ENCODE measurements at places on chromosomes 6 and 20. TPM values are rescaled to one million over a fixed set of nuclear protein-coding genes. Genes with fewer than 3 reads are reported as not detected.

GRCh38 chr6:95243053-95243452 is 334.3 kb upstream of the MANEA start:
- no peak overlapping the region for H3K4me3 ChIP-seq
- DNase-seq = peak; percentile 36
- no peak overlapping the region for H3K27ac ChIP-seq

MRAP2 gene
- total RNA-seq = under 0.01 TPM

LAMP5 gene
- total RNA-seq = under 0.01 TPM

- no peak overlapping the region for H3K27ac ChIP-seq
- H3K36me3 ChIP-seq = peaks cover 1% of the 10 kb centered on the region
- no peaks in the 10 kb centered on the region for H3K27me3 ChIP-seq
These were observed 97.5 kb downstream of the FOXO3 start for GRCh38 chr6:108658174-108658573.

DNA sequence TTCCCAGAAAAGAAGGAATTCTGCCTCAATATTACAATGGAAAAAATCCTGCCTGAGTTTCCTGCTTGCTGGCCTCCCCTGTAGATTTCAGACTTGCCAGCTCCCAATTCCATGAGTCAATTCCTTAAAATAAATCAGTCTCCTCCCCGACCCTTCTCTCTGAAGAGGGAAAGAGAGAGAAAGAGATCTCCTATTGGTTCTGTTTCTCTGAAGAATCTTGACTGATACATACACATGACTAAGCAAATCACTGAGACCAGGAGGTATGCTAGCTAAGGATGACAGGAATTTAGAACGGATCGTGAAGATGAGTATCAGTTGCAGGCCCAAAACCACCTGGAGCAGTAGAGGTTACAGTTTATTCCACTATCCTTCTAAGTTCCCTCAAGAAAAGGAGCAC is 11.3 kb upstream of the RBM24 start:
- H3K36me3 ChIP-seq = no peaks in the 10 kb centered on the region
- DNase-seq = peak; percentile 76
- H3K27ac ChIP-seq = no peak overlapping the region
- peaks cover 12% of the 10 kb centered on the region for H3K4me1 ChIP-seq
- no peak overlapping the region for H3K4me3 ChIP-seq

HTR1B gene
- under 0.01 TPM for total RNA-seq

DNA sequence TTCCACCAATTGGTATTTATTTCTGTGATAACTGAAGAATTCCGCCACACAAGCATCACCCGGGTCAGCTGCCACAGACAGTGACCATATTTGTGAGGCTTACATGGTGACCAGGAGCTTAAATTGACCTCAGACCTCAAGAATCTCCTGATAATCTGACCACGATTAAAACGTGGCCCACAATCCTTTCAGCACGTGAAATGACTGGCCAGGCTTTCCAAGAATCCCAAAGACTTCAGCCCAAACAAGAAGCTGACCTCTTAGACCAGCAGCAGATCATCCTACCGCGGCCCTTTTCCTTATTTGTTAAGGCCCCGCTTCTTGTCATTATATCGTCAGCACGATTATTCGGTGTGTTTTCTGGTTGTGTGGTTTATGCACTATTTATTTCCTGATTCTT is 45.6 kb upstream of the CD93 start:
- no peaks in the 10 kb centered on the region for H3K27me3 ChIP-seq
- no peaks in the 10 kb centered on the region for H3K36me3 ChIP-seq
- no peak overlapping the region for H3K4me3 ChIP-seq
- H3K4me1 ChIP-seq = no peaks in the 10 kb centered on the region
- DNase-seq = no peak
- no peak overlapping the region for H3K27ac ChIP-seq

DNA sequence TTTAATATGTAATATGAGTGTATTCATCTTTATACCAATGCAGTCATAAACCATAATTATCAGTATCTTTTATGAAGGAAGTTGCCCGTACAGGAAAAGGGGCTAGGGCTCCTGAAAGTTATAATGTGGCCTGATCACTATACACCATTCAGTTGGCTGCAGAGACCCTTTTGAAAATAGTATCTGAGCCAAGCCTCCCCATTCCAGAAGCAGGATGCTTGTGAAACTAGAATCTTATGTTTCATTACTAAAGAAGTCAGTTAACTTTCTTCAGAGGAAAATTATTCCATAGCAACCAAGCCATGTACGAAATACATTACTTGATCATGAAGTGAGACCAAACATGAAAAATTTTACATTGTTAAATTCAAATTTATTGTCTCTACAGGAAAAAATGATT is 251.5 kb upstream of the TCF21 start:
- DNase-seq = peak; percentile 32
- H3K36me3 ChIP-seq = no peaks in the 10 kb centered on the region
- no peaks in the 10 kb centered on the region for H3K27me3 ChIP-seq
- H3K27ac ChIP-seq = peak overlapping the region; percentile 93

DNA sequence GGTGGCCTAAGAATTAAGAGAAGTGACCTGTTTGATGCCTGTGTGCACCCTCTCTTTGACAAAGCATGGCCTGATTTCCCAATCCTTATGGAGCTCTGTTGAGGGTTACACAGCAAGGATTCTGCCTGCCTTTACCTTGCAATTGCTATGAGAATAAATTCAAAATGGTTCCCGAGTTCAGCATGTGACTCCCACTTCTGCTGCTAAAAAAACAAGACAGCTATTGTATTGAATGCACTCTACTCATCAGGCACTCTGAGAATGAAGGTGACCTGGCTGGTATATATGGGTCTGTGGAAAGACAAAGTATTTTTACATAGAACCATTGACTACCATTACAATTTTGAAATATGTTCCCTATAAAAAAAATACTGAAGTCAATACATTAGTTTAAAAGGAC is 190.3 kb downstream of the ATXN1 start:
- peaks cover 5% of the 10 kb centered on the region for H3K36me3 ChIP-seq
- H3K27ac ChIP-seq = no peak overlapping the region
- H3K4me3 ChIP-seq = no peak overlapping the region
- DNase-seq = no peak

GRCh38 chr6:85892346-85892745 is 249.7 kb upstream of the SYNCRIP start:
- no peaks in the 10 kb centered on the region for H3K36me3 ChIP-seq
- no peak overlapping the region for H3K4me3 ChIP-seq
- H3K27ac ChIP-seq = no peak overlapping the region
- no peaks in the 10 kb centered on the region for H3K4me1 ChIP-seq
- no peak for DNase-seq

DNA sequence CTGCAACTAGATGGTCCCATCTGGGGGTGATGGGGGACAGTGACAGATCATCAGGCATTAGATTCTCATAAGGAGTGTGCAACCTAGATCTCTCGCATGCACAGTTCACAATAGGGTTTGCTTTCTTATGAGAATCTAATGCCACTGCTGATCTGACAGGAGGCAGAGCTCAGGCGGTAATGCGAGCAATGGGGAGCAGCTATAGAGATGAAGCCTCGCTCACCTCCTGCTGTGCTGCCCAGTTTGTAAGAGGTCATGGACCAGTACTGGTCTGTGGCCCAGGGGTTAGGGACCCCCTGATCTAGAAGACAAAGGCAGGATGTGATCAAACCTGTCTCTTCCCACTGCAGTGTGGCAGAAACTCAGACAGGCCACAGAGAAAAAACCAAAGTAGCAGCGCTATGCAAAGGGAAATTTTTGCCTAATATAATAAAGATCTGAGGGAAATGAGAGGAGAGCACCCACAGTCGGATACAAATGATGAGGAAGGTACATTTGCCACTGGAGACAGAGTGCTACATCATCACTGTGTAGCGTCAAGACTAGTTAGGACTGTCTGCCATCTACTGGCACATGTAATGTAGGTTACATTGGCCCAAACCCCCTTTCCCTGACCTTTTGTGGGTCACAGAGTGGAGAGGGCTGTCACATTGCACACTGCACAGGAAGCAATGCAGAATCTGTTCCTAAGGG is 4.1 kb upstream of the LY86 start:
- H3K4me1 ChIP-seq = no peaks in the 10 kb centered on the region
- no peak for DNase-seq

DNA sequence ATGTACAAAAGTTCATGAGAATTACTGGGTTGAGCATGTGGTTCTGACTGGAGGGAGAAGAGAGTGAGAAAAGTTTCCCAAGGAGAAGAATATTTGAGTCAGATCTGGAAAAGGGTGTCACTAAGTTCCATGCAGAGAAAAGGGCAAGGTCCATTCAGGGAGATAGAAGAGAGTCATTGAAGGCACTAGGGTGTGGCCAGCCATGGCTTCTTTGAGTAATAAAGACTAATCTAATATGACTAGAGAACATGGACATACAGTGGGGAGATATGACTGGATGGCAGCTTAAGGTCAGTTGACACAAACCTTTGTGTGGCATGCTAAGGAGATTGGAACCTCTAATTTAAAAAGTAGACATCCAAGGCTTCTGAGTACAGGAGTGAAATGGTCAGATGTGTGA is 10.7 kb upstream of the SLC17A4 start:
- DNase-seq = no peak
- H3K27me3 ChIP-seq = no peaks in the 10 kb centered on the region
- no peak overlapping the region for H3K27ac ChIP-seq
- no peak overlapping the region for H3K4me3 ChIP-seq
- no peaks in the 10 kb centered on the region for H3K4me1 ChIP-seq

- H3K4me1 ChIP-seq = no peaks in the 10 kb centered on the region
- H3K4me3 ChIP-seq = no peak overlapping the region
- DNase-seq = peak; percentile 30
- no peaks in the 10 kb centered on the region for H3K36me3 ChIP-seq
These were observed 50.8 kb downstream of the EYA2 start for GRCh38 chr20:46945465-46945864.

GRCh38 chr6:15341311-15342001 is 95.6 kb downstream of the JARID2 start:
- no peak overlapping the region for H3K27ac ChIP-seq
- H3K4me1 ChIP-seq = peaks cover 15% of the 10 kb centered on the region
- no peak overlapping the region for H3K4me3 ChIP-seq
- H3K27me3 ChIP-seq = no peaks in the 10 kb centered on the region

DNA sequence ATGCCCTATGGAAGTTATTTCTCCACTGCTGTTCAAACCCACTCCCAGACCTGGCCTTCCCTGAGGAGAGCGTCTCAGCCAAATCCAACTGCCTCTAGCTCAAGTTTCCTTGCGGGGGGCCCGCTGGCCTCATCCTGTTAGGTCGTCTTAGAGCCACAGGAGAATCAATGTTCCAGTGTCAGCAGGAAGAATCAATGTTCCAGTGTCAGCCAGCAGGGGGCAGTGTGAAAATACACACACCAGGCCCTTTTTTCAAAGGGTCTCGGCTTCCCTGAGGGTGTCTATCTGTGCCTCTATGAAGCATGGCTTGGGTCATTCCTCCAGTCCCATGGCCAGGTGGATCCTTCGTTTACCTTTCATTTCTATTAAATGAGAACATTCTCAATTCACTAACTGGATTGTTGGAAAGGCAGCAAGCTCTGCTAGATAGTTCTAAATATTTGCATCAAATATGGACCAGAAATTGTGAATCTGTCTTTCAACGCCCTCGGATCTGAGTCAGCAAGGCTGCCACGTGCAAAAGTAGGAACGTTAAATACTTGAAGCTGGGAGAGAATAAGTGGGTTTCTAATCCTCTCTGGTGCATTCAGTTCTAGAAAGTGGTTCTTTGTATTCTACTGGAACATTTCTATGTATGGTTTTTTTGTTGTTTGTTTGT is 19.2 kb downstream of the PRND start:
- no peak overlapping the region for H3K4me3 ChIP-seq
- H3K27me3 ChIP-seq = peaks cover 25% of the 10 kb centered on the region
- no peaks in the 10 kb centered on the region for H3K36me3 ChIP-seq
- H3K27ac ChIP-seq = no peak overlapping the region
- DNase-seq = peak; percentile 38

MTHFD1L gene
- total RNA-seq = 53.2 TPM
